IPS DF 6.9 (cell line): ENCODE measurements at places on chromosomes 13 and 19.

DNA sequence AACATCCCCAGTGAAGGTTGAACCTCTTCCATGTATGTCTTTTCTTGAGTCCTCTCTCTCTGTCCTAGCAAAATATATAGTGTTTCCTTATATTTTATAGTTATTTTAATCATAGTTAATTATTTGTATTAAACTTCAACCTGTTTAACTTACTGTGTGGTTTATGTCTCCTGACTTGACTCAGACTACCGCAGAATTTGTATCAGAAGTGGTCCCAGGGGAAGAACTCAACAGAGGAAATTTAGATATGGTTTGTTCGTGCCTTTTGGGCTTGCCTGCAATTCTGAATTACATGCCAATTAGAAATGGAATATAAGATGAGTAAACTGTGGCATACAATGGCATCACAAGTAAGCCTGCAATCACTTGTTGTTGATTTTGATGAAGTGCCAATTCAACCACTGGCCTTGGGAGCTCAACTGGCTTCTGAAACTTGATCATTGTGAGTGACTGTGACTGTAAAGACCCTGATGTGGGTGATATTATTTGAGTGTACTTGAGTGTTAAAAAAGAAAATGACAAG is 1459.5 kb upstream of the PCDH20 start:
- DNase-seq: no peak

- no peak for DNase-seq
These were observed 21.6 kb downstream of the LTBP4 start for GRCh38 chr19:40622773-40623075.

DNA sequence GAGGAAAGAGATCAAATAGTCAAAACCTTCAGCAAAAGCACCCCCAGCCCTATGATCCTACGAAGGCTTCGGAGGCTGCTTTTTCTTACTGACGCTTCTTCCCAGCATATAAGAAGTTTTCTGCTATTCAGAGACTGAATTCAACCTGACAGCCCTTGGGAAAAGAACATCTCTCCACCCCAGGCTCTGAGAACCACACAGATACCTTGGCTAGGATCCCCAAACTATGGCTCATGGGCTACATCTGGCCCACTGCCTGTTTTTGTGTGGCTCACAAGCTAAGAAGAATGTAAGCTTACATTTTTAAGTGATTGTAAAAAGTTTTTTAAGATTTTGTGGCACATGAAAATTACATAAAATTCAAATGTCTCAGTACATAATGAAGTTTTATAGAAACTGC is 3.0 kb downstream of the SLC15A1 start:
- DNase-seq: no peak

GRCh38 chr19:15249972-15250639 is 17.9 kb upstream of the EPHX3 start:
- no peak for DNase-seq

DNA sequence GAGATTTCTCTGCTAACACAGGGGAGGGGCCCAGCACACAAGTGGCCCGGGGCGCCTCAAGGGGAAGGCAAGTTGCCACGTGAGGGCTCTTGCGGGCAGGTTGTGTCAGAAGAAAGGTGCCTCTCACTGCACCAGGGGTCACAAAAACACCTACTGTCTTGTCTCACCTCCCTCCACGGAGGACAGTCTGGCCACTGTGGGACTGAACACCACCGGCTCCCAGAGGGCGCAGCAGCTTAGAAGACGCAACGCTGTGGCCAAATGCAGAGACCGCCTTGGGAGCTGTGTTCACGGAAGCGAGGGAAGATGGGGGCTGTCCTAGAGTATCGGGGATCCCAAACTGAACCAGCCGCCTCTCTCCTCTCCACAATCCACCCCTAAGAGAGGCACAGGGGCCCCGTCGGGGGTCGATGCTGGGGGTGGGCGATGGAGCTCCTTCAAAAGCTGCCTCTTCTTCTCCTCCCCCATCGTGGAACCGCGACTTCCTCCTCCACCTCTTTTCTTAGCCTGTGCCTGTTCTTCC is 177.5 kb downstream of the FOXO1 start:
- no peak for DNase-seq

GRCh38 chr19:46351241-46352041 is 4.6 kb downstream of the PPP5C start:
- no peak for DNase-seq

DNA sequence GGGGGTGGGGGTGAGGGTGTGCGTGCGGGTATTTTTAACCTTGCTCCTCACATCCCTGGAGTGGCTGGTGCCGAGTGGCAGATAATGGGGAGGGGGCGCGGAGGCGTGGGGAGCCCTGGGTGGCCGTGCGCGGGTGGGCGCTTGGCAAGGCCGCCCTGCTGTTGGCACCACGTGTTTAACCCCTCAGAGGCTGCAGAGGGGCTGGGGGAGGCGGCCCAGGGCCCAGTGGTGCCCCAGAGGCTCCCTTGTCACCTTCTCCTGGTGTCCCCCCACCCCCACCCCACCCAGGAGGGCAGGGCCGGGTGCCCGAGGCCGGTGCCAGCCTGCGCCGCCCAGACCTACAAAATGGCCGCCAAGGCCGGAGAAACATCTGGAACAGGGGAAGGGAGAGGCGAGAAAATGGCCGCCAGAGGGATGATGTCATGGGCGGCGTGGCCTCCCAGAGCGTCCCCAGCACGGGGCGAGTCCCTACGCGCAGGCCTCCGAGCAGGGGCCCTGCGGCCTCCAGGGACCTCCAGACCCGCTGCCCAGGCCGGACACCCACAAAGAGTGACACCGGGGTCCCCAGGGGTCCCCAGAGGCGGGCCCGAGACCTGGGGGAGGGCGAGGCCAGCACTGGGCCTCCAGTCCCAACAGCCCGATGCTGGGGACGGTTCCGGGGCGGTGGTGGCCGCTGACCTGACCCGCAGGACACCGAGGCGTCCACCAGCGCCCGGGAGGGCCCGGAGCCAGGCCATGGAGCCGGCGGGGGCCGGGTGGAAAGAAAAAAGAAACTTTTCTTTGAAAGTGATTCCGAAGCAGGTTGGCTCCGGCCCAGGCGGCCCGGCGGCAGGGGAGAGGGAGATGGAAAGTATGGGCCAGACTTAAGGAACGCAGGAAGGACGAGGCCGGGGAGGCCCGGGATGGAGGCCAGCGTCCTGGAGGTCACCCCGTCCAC is 38.2 kb downstream of the NFIC start:
- no peak for DNase-seq

GRCh38 chr19:35908973-35909683 is 1.0 kb upstream of the TYROBP start:
- no peak for DNase-seq

DNA sequence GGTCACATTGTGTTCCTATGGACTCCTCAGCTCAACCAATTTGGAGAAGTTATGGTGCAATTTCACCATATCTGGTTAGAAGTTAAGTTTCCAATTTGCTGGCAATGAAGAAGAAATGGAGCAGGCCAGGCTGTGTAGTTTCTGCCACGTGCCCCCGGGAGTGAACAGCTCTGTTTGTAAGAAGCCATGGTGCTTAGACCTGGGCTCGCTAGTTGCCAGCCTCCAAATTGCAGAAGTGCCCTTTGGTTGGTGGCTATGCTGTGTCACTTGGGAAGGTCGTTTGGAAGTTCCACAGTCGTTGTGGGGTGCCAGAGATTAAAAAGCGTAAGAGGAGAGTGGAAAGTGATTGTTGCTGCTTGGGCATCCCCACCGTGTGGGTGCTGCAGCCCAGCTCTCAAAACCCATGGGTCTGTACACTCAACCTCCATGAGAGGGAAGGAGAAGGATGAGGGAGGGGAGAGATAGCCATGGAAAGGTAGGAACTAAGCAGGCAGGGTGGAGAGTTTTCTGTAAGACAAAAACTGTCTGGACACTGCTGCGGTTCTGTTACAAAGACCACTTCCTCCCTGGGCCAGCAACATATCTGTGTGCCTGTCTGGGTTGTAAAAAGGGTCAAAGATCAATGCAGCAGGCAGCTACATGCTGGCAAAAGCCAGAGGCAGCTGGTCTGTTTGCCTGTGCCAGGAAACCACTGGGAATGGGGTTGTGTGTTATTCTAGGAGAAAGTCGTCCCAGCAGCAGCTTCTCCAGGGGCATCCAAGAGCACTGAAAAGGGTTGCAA is 10.8 kb downstream of the ALOX5AP start:
- DNase-seq: no peak
